ENCODE measurements at places on chromosomes 3 and 15.
A peak's percentile ranks its signal among the peaks of the same experiment; 100 is the strongest.

GRCh38 chr3:52441091-52441771 is 3.7 kb downstream of the SEMA3G start:
- DNase-seq, result no peak

DNA sequence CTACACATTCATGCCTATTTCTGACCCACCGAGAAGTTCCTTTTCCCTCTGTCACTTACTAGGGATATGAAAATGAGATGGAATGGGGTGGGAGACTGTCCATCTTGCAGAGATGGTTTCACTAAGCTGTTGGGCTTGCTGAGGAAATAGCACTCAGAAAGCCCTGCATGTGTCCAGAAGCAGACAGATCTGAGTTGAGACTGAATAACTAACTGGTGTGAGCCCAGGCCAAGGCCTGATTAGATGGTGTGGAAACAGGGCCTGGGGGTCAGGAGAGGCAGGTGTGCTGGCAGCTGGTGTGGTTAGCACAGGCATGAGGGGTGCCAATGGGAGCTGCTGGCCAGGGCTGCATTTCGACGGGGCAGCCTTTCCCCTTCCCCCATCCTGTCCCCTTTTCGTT is 72.1 kb downstream of the CLSTN2 start:
- no peak for DNase-seq

GRCh38 chr15:85120351-85121113 is 138.9 kb downstream of the PDE8A start:
- no peak for DNase-seq

DNA sequence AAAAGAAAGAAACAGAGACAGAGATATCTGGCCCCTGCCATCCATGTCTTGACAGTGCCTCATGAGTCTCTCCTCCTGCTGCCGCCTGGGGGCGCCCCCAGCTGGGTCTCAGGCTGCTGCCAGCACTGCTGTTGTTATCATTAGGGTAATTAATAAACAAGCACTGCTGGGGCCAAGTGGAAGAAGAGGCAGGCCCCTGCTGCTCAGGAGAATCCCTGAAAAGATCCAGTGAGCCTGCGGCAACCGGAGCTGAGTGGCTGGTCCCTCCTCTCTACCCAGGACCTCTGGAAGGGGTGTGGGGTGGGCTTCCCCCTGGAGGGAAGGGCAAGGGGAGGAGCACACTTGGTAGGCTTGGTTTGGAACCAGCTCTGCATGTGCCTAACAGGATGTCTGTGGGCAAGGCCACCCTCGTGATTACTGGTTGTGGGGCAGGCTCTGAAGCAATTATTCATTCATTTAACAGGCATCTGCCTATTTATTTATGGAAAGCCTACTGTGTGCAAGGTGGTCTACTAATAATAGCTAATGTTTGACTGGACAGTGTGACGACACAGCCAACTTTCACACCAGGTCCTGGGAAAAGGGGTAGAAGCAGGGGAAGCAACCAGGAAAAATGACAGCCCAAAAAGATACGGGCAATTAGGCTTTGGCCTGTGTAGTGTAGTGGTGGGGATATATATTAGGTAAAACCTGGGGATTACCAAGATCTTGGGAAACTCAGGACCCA is 1.2 kb upstream of the TYRO3 start:
- peak; percentile 98 for DNase-seq

DNA sequence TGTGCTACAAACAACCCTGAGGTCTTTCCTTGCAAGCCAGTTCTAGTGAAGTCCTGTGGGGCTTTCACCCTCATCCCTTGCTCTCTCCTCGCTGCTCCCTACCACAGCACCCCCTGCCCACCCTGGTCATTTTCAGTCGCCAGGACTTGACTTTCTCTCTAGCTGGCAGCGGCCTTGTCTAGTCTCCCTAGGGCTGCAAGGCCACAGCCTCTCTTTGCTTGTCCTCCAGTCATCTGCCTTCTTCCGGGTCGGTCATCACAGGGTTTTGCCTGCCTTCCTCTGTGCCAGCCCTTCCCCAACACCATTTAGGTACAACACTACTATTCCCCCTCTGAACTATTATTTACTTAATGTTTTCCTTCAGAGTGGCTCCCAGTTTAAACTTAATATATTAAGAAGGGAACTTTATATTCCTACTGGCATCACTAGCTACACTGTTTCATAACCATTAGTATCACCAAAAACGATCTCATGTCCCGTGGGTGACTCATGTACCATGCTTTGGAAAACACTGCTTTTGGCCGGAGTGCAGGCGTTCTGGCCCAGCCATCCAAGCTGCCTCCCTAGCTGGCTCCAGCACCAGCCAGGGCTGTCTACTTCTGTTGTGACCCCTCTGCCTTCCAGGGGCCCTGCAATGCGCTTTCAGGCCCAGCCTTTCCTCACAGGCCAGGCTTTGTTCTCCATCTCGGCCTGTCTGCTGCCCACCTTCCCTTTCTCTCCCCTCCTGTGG is 21.4 kb downstream of the FAH start:
- no peak for DNase-seq

- DNase-seq, result no peak
Observed at GRCh38 chr3:163364717-163365116, 1713.6 kb downstream of the SI start.

- DNase-seq, result no peak
Observed at GRCh38 chr3:108599677-108600409, 10.3 kb downstream of the DZIP3 start.

- no peak for DNase-seq
Observed at GRCh38 chr3:9949115-9949514, 3.1 kb downstream of the PRRT3 start.

DNA sequence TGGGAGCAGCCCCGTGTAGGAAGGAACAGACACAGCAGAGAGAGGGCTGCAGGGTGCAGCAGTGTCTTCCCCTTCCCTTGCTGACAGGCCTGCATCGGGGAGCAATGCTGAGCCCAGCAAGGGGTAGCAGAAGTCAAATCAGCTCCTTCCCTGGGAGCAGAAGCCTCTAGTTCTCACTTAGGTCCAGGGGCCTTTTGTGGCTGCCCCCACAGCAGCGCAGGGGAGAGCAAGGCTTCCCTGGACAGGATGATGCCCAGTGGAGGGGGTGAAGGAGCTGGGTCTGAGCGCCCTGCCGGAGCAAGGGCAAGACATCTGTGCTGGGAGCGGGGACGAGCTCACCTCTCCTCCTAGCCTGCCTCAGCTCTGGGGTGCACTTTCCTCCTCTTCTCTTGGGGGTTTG is 827 bp downstream of the PLCB2 start:
- no peak for DNase-seq

DNA sequence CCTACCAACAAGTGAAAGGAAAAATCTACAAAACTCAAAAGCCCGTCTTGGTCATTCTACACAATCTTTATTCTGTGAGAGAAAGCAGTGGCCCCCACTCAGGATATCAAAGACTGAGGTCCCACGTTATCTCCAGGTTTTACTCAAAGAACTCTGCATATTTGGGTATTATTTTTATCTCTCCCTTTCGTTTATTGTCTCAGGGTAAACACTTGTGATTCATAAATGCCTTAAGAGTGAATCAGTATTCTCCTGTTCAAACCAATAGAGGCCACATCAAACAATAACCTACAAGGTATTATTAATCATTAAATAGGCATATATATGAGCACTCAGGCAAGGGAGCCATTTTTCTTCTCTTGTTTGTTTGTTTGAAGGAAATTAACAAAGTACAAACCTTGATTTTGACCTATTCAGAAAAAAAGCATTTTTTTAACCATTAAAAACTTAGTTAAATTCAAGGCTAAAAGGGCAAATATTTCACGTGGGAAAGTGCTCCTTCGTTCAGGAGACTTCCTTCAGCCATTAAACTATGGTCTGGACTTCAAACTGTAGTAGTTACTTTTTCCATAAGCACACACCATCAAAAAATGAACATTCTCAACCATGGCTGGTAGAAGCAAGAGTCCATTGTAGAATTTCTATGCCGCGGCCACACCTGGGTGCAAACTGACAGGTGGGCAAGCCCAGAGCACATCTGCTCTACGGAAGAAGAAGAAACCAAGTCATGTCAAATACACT is 13.9 kb upstream of the HES1 start:
- no peak for DNase-seq

DNA sequence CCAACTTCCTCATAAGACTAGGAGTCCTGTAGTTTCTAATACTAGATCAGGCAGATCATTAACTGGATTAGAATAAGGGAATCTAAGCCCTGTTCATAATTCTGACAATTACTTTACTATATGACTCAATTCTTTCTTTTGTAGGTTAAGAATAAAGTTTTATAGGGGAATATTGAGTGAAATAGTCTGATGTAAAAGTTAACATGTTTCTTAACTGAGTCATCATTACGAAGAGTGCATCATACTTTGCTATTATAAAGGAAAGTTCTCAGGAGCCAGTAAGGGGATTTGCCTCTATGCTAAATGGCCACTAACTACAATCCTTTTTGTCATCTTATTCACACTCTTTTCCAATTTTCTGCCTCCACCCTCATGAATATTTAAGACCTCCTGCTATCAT is 63.1 kb downstream of the POLQ start:
- DNase-seq, result no peak

DNA sequence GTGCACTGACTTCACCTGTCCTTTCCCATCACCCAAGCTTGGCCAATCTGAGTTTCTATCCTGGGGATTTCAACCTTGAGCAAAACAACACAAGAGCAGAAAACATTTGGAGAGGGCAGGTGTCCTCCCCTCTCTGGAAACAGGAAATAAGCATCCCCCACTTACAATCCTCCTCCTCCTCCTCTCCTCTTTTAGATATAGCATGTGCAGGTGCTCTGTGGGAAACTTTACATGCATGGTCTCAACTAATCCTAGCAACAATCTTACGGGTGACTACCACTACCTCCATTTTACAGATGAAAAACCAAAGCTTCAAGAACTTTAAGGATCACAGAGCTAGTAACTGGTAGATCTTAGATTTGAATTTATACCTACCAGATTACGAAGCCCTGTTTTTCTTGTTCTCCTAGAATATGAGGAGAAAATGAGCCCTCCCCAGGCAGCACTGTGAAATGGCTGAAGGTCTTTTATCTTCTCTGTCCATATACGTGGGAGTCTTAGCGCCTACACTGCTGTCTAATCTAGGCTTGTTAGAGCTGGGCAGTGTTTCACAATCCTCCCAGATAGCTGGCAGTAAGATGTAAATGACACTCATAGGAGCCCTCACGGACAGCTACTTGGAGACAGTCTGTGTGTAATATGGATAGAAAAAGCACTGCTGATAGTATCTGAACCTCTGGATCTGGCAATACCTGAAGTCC is 301.2 kb upstream of the PROK2 start:
- DNase-seq, result no peak

DNA sequence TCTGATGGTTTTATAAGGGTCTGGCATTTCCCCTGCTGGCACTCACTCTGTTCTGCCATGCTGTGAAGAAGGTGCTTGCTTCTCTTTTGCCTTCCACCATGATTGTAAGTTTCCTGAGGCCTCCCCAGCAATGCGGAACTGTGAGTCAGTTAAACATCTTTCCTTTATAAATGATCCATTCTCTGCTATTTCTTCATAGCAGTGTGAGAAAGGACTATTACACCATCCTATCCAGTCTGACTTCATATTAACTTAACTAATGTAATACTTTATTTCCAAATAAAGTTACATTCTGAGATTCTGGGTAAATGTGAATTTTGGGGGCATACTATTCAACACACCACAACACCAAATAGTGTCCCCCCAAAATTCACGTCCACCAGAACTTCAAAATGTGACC is 22.2 kb upstream of the MAP3K13 start:
- DNase-seq, result no peak

DNA sequence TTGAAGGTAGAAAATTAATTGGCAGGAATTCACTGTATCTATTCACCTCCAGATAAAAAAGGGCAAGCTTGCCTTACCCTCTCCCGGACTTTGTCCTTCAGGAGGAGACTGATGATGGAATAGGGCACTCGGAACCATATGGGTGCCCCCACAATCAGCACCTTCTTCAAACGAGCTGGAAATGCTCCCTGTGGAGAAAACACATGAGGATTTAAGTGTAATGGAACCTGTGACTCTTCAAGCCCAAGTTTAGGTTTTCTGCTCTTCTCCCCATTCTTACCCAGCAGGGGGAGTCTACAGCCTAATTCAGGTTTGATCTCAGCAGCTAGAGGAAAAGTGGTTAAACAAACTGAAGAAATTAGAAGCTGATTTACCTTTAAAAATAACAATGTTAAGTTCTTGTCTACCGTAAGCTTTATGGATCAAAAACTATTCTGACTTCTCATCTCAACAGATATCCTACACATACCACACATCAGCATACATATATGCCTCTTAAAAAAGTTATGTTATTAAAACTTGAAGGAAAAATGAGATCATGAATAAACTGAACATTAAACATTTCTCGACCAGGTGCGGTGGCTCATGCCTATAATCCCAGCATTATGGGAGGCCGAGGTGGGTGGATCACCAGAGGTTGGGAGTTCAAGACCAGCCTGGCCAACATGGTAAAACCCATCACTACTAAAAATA is 57.5 kb upstream of the SIN3A start:
- peak; percentile 8 for DNase-seq

DNA sequence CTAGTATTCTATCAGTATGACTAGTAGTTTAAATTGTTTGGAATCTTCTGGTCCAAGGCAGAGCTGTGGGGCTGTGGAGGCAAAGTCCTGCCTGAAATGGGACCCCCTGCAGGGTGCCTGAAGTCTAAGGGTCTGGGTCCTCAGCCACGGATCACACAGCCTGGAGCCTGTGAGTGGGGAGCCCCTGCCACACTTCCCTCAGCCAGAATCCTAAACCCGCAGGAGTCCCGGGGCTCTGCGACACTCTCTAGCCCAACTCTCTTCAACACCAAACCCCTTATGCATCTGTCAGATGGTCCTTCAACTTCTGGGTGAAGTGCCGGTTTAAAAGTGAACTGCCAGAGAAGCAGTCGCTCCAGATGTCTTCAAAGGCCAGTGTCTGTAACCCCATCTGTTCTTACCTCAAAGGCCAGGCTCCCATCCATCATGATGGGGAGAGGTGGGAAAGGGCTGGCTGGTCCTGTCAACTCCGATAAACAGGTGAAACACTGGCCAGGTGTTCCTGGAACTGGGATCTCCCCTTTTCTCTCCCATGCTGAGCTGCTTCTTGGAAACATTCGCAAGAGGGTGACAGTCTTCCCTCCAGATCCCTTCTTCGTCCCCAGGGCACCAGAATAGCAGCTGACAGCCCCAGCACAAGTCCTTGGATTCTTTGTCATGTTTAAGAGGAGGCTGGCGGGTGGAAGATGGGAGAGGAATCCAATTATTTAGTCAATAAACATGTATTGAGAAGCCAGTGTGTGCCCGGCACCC is 45.6 kb downstream of the CPN2 start:
- DNase-seq, result peak; percentile 92

DNA sequence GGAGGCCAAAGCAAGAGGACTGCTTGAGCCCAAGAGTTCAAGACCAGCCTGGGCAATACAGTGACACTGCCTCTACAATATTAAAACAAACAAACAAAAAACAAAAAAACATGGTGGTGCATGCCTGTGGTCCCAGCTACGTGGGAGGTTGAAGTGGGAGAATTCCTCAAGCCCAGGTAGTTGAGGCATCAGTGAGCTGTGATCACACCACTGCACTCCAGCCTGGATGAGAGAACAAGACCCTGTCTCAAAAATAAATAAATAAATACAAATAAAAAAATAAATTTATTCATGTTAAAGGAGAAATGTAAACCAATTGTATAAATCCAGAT is 200.6 kb downstream of the BCHE start:
- DNase-seq, result no peak

GRCh38 chr15:29613951-29614382 is 208.3 kb downstream of the TJP1 start:
- DNase-seq, result peak; percentile 63

GRCh38 chr3:89697321-89697916 is 590.0 kb downstream of the EPHA3 start:
- no peak for DNase-seq
